ENCODE measurements at places on chromosomes 12 and 14.

DNA sequence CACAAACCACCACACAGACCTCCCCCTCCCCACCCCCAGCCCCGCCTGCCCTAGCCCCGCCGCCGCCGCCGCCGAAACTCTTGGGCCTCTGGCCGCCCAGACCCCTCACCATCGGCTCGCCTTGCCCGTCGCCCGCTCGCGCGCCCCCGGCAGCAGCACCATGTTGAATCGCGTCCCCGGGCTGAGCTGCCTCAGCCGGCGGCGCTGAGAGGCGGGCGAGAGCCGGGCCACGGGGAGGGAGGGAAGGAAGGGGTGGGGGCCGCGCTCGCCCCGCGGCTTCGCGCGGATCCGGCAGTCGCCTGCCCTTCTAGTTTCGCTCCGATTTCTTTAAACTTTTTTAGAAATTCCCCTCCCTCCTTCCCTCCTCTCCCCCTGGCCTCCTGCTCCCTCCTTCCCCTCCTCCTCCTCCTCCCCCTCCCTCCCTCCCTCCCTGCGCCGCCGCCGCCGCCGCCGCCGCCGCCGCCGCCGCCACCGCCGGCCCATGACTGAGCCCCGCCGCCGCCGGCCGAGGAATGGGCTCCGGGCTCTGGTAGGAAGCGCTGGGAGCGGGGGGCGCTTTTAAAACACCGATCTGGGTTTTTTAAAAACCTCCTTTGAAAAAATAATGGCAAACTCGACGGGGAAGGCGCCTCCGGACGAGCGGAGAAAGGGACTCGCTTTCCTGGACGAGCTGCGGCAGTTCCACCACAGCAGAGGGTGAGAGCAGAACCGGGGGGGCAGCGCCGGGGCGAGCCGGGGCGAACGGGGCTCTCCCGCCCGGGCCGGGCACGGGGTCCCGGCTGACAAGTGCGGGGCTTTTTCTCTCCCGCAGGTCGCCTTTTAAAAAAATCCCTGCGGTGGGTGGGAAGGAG, at the start of gene ARID2:
Gene ARID2 (plus strand): TSS at position 474 of the 851 bp plus-strand sequence. CDS start 131 bp downstream, at position 605.
- DNase-seq = no peak

GRCh38 chr12:168763-169525, 45.0 kb downstream of the SLC6A12 start:
- no peak for DNase-seq

DNA sequence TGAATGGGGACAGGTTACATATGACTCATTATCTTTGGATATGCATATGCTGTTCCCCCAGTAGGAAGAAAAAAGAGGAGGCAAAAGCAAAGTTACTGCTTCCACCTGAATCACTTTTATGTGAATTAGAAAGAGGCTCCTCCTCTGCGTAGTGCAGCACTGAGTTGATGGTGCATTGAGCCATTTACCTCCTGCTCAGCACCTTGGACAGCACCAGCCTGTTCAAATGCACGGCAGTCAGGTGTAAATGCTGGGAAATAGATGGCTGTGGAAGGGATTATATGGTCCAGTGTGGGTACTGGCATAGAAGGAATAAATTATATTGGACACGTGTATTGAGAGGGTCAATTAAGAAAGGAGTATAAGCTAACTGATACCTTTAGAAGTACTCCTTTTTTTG, 541.9 kb upstream of the SEL1L start:
- no peak for DNase-seq

- DNase-seq = no peak
These were observed 30.5 kb upstream of the C12orf71 start for GRCh38 chr12:27112871-27113270.

- no peak for DNase-seq
These were observed 35.1 kb downstream of the ST8SIA1 start for GRCh38 chr12:22299294-22299912.

GRCh38 chr12:14982562-14982961, 9.7 kb downstream of the PDE6H start:
- DNase-seq = no peak

DNA sequence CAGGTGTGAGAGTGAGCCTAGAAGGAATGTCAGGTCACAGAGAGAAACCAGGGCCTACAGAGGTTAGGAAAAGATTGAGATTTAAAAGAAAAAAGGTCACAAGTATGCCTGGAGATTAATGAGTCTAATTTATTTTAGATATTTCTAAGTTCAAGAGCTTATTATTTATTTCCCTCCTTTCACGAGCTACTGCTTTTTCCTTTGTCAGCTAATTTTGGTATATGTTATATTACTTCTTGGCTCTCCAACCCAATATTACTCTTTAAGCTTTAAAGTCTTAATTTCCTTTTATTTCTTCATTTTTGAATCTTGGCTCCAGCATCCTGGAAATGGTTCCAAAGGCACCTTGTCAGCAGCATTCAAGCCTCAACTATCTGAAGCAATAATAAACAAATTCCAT, 109.5 kb upstream of the MIS18BP1 start:
- no peak for DNase-seq

Measured in DMS153 (cell line).